ENCODE measurements at places on chromosomes 6 and 20.

GRCh38 chr6:167157863-167158262 lies at the start of gene GPR31:
GPR31 (minus strand) TSS chr6:167157980; CDS start chr6:167157831, 149 bp downstream.
- no peak for DNase-seq

- DNase-seq = no peak
These were observed 15.3 kb upstream of the SRSF6 start for GRCh38 chr20:43442282-43442880.

DNA sequence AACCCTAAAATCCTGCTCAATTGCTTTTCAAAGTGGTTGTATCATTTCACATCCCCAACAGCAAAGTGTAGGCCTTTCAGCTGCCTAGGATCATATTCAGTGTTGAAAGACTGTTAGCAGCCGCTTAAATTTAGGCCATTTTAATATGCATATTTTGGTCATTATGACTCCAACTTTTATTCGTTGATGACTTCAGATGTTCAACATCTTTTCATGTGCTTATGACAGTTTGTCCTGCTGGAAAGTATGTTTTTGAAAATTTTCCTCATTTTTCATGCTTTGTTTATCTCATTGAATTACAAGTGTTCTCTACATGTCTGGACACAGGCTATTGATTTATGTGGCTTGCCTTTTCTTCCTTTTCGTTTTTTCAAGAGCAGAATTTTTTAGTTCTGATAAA lies 244.0 kb downstream of the THBS2 start:
- DNase-seq = no peak

DNA sequence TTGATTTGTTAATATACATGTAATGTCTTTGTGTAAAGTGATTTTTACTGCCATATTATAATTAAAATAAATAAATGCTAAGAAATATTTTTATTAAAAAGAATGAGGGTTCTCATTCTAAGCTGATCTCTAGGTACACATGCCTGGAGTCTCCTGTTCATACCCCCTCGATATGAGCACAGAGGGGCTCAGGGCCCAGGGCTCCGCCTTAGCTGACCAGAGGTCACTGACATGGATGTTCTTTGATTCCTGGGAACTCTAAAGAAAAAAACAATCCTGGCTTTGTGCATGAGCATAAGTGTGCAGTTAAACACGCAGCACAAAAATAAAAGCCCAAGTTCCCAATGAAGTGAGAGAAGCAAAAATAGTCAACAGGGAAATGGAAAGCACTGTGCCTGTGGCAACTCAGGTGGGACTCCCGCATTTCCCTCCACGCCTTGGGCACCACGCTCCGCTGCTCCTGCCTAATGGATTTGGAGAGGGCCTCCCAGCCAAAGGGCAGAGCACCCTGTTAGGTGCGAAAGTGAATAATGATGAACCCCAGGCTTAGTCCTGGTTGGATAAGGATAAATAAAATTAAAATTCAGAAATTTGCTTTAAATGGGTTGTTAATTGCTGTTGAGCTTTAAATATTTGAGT lies 33.3 kb upstream of the QKI start:
- DNase-seq = no peak

GRCh38 chr6:100462706-100463629 lies 1.8 kb downstream of the SIM1 start:
- no peak for DNase-seq

GRCh38 chr6:146357578-146358430 lies 185.8 kb upstream of the RAB32 start:
- peak; percentile 1 for DNase-seq

Data from KG1 (cell line).